Erythroblast (primary cell): ENCODE measurements at places on chromosomes 4 and X.

DNA sequence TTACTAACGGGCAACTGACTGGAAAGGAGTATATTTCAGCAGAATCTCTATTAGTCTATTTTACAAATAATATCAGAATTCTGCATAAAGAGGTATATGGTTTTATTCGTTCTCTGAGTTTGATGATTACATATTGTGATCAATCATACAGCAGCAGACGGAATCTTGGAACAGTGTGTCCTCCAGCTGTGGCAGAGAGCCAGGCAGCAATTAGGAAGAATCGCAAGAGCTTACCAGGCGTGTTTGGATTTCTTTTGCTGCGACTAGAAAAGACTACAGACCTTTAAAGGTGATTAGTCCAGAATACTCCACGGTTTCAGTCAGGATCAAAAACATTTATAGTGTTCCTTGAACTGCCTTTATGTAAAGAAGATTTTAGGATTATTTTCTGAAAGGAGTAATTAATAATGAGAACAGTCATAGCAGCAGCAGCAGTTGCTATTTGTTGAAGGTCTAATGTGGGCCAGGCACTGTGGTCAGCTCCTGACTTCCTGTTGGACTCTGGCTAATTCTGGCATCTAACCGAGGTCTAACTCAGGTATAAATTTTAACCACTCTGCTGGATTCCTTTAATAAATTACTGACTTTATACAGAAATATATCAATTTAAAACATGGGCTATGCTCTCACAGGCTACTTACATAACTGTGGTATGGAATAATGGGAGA lies 225.3 kb upstream of the CXorf66 start:
- DNase-seq, result no peak

GRCh38 chr4:12697970-12698369 lies 786.2 kb downstream of the RAB28 start:
- no peak for DNase-seq

DNA sequence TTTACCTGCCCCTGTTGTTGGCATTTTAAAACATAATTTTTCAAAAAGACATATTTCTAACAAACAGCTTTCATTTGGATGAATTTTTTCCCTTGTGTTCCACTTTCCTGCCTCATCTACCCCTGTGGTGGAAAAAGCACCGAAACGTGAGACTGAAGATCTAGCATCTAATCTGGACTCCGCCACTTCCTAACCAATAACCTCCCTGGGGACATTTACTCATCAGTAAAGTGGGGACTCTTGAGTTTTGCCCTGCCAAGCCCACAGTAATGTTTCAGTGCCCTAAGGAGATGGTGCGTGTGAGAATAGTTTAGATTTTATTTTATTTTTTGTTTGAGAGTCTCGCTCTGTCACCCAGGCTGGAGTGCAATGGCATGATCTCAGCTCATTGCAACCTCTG lies 56.7 kb downstream of the ADGRG2 start:
- DNase-seq, result no peak

GRCh38 chr4:101824500-101824899 lies 34.0 kb downstream of the BANK1 start:
- no peak for DNase-seq

GRCh38 chr4:152485726-152486276 lies 50.1 kb downstream of the FBXW7 start:
- no peak for DNase-seq

GRCh38 chr4:151417766-151418376 lies 8.9 kb downstream of the FHIP1A start:
- DNase-seq, result no peak

DNA sequence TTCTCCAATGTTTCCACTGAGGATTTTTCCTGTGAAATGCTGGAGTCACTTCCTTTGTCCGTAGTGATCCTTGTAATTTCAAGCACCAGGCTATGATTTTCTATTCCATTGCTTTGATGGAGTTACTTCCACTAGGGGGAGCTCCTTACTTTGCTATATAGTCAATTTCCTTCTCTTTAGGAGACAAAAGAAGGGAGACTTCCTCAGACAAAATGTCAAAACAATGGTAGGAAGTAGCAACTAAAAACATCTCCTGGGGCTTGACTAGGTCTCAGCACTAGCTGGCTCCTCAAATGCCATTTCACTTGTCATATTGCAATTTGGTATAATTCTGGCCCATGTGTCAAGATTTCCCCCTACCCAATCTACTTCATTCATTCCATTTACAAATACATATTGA lies 24.1 kb downstream of the ZCCHC12 start:
- DNase-seq, result peak; percentile 14

- DNase-seq, result no peak
These were observed 24.3 kb upstream of the CD38 start for GRCh38 chr4:15753786-15754185.

- no peak for DNase-seq
These were observed 44.3 kb upstream of the FAM47C start for GRCh38 chrX:36963852-36964251.

GRCh38 chr4:37635155-37635554 lies 51.0 kb downstream of the RELL1 start:
- DNase-seq, result no peak

GRCh38 chr4:86957215-86957614 lies 22.4 kb downstream of the AFF1 start:
- DNase-seq, result no peak

- no peak for DNase-seq
These were observed 168.4 kb upstream of the WDR1 start for GRCh38 chr4:10285028-10285427.

GRCh38 chr4:77623091-77623490 lies 17.5 kb downstream of the CXCL13 start:
- DNase-seq, result no peak

GRCh38 chrX:8504451-8504850 lies 39.8 kb downstream of the VCX3B start:
- no peak for DNase-seq

DNA sequence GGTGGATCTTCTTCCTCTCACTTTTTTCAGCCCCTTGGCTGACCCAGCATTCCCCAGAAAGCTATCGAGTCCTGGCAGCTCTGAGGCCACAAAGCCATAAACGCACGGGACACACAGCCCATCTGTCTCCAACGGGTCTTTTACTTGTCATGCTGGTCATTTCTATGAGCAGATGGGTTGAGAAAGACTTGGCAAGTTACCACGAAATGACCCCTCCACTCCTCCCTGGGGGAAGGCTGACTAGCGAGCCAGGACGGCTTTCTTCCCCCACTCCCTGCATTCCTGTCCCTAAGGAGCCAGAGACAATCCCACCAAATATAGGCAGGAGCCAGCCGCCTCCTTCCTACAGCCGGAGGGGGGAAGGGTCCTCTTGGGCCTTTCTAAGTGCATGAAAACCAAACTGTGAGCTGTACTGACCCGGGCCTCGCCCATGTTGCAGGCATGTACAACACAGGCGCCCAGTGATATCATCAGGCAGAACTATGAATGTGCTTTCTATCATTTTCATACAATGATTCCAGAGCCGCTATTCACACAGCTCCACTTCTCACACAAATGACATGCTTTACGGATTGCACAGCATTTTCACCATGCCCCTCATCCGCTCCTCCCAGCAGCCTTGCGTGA lies 28.6 kb downstream of the AFAP1 start:
- DNase-seq, result no peak

DNA sequence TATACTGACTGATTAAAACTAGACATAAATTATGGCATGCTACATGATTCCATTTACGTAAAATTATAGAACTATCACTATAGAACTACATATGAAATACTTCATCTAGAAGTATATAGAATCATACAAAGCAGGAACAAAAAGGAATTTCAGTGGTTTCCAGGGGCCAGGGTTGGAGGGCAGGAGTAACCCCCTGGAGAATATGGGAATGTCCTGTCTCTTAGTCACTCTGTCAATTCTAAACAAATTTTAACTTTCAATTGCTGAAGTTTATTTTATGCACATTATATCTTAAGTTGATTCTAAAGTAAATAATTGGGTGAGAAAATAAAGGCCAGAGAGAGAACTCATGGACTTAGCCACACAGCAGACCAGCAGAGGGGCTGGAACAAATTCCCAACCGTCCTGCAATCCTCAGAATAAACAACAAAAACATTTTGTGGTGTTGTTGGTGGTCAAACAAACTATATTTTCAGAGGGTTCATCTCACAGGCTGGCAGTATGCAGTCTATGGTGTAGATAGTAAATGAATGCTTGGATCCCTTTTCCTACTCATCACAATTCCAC lies 476.9 kb upstream of the SLIT2 start:
- DNase-seq, result no peak

GRCh38 chr4:26062215-26062614 lies 148.2 kb downstream of the SMIM20 start:
- no peak for DNase-seq

- peak; percentile 20 for DNase-seq
These were observed 28.1 kb downstream of the SLC25A43 start for GRCh38 chrX:119427024-119427794.

DNA sequence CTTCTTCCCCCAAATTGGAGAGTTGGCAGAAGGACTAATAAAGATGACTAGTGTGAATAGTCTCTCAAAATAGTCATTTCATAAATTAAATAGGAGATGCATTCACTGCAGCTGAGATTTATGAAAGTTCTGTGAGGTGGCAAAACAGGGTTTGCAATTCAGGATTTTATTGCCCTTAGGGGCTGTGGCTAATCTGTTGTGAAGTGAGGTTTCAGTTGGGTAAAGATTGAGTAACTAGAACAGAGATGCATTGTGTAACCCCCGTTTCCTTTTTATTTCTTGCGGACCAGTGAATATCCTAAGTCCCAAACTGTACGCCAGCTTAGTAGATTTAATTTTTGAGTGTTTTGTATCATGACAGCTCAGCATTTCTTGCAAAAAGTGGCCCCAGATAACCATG lies 16.2 kb upstream of the SCRG1 start:
- DNase-seq, result no peak

- DNase-seq, result no peak
These were observed 78.4 kb downstream of the IRF2 start for GRCh38 chr4:184395971-184396391.

DNA sequence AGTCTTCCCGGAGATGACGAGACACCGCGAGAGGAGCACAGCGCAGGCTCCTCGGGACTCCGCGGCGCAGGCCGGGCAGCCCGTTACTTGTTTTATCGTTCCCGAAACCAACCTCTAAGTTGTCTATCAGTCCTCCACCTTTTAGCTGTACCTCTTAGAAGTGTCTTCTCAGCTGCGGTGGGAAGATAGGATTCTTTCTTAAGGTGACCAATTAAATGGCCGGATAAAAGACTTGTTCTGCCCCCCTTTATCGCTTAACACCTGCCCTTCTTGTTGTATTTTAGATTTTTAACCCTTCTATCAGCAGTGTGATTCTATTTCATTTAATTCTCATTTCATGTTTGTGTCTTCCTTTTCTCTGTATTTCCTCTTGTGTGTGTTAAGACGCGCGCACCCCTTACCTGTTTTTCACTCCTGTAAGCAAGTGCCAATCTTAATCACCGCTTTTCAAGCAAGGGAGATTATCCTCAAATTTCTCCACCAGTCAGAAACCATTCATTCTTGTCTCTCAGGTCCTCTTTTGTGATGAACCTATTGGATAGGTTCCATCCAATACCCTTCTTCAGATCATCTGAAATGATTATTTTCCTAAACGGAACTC lies at the start of gene SLC9B2:
Gene SLC9B2, minus strand, starts transcription at position 15 of the 601 bp plus-strand sequence. CDS start 9,211 bp downstream, outside the sequence.
- peak; percentile 79 for DNase-seq

DNA sequence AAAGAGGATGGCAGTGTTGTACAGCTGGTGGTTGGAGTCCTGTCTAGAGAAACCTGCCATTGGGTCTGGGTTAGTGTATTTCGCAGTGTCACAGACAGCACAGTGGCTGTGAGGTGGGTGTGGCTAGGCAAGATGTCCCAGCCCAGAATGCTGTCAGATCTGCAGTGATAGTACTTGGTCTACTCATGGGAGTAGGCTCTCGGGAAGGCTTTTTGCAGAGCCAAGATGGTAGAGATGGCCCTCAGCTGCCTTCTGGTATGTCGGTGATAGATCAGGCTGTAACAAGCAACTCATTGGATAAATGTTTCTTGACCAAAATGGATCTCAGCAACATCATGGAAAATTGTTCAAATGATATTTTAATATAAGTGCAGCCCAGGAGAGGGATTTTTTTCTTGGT lies 84.3 kb upstream of the WDR1 start:
- peak; percentile 91 for DNase-seq

GRCh38 chr4:20624793-20625374 lies 75.4 kb upstream of the PACRGL start:
- no peak for DNase-seq

DNA sequence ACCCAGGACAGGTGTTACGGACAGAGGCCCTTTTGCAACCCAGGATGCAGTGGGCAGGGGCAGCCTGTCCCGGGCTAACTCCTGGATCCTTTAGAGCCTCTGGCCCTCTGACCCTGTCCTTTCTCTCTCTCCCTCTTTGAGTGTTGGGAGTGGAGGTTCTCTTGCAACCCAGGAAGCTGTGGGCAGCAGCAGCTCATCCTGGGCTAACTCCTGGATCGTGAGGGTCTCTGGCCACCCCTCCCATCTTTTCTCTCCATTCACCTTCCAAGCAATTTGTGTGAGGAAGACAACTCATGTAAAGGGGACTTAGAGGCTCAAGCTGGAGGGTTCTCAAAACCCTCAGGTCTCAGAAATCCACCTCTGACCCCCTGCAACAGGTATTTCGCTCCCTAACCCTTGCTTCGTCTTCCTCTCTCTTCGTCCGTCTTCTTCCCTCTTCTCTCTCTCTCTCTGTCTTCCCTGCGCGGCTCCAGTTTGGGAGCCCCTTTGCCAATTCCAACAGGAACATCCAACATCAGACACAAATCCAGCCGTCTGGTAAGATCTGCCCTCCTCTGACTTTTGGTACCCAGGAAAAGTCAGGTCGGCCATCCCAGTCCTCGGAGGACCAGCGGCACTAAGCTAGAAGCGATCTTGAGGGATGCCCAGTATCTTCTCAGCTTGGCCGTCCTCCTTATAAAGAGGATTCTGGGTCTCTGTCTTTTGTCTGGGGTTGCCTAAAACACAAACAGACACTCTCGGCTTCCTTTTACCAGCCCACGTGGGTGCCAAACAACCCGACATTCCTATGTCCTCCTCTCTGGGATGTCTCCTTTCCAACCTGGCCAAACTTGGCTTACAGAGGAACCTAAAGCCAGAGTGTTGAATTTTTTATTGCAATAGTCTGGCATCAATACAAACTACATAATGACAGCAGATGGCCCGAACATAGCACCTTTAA lies 7.9 kb downstream of the ASMTL start:
- no peak for DNase-seq

GRCh38 chrX:6372981-6373380 lies 144.3 kb upstream of the NLGN4X start:
- DNase-seq, result no peak

- DNase-seq, result peak; percentile 51
These were observed 510 bp downstream of the HMGB3 start for GRCh38 chrX:150983521-150984168.

GRCh38 chr4:121072224-121073003 lies at the start of gene NDNF:
Gene NDNF (minus strand): TSS chr4:121072535. CDS start chr4:121045837, 26,698 bp downstream.
- peak; percentile 10 for DNase-seq

GRCh38 chrX:10781847-10782530 lies 161.6 kb upstream of the MID1 start:
- DNase-seq, result no peak

- no peak for DNase-seq
These were observed 581.0 kb downstream of the KCNIP4 start for GRCh38 chr4:21367567-21367966.

DNA sequence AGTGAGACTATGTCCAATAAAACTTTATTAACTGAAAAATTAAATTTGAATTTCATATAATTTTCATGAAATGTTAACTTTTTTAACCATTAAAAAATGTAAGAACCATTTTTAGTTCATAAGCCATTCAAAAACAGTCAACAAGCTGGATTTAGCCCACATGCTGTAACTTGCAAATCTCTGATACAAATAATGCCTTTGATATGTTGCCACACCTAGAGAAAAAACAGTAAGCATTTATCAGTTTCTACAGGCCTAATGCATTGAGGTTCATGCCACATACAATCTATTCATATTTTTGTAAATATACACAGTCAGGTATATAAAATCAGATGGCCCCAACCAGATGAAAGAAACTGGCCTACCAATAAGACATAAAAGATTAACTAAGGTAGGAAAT lies 52.8 kb downstream of the LCORL start:
- DNase-seq, result no peak
